Hematopoietic multipotent progenitor cell treated with erythropoietin and hydrocortisone succinate and interleukin-3 and kit ligand, for 8 days (in vitro differentiated cells): ENCODE measurements at places on chromosomes 6 and 20.

GRCh38 chr6:5644523-5645185 is 362.1 kb downstream of the NRN1 start:
- no peak for DNase-seq

GRCh38 chr20:5416086-5416485 is 99.3 kb upstream of the PROKR2 start:
- DNase-seq = no peak

DNA sequence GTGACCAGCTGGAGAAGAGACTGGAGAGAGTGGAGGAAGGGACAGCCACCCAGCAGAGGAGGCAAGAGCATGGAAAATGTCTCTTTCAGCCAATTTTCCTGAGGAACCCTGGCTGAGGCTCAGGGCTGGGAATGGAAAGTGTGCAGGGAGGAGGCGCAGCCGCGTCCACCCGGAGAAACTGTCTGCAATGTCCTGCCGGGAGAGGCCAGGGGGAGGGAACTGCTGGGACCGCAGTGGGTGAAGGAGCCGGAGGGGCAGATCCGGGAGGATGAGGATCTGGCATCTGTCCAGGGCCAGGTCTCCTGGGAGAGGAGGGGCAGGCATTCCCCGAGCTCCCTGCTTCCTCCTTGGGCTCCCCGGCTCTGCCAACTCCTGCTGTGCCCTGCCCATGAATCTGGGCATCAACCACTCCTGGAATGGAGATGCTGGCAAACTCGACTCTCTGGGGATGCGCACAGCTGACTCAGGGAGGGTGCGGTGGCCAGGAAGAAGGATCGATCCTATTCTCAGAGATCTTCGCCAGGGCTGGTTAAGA is 17.4 kb upstream of the HM13 start:
- no peak for DNase-seq

DNA sequence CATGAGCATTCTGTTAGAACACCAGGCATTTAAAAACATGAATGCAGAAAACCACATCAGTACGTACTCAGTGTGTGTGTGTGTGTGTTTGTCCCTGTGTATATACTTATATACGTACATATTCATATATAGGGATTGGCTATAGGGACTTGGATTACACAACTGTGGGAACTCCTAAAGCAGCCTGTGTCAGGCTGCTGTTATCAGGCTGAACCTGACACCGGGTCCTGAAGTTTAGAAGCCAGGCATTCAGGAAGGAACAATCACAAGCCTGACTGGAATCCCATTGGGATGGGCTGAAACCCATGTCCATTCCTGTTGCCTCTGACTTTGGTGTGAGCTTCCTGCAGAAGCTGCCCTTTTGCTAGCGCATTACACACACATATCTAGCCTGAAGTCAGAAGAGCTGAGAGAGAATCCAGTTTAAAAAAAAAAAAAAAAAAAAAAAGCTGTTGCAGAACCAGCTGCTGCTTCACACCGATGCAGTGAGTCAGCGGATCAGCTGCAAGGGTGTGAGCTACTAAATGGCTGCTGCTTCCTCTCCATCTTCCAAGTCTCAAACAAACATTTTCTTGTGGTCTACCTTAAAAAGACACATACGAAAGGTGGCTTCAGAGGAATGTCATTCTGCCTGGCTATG is 348.1 kb downstream of the THBS2 start:
- DNase-seq = no peak

DNA sequence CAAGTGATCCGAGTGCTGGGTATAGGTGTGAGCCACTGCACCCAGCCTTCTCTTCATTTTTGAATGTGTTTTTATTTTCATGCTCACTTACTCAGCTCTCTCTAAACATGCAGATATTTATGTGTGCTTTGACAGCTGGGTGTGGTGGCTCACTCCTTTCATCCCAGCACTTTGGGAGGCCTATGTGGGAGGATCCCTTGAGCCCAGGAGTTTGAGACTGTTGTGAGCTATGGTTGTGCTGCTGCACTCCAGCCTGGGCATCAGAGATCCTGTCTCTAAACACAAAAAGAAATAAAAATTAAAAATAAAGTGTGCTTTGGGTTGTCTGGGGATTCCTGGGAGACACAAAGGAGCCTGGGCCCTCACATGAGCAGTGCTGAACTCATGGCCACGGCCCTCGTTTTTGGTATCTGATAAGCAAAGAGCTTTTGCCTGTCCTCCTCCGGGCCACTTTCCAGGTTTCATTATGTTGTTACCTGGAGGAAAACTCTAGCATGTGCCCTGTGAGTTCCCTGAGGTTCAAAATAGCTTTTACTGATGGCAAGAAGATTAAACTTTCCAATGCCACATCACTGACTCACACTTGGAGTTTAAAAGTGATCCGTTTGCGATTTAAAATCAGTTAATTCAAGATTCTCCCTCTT is 78.5 kb downstream of the CD164 start:
- peak; percentile 80 for DNase-seq
